ENCODE measurements at places on chromosomes 5 and 9.

- peak; percentile 30 for DNase-seq
Observed at GRCh38 chr5:3326841-3327232, 268.8 kb upstream of the IRX1 start.

DNA sequence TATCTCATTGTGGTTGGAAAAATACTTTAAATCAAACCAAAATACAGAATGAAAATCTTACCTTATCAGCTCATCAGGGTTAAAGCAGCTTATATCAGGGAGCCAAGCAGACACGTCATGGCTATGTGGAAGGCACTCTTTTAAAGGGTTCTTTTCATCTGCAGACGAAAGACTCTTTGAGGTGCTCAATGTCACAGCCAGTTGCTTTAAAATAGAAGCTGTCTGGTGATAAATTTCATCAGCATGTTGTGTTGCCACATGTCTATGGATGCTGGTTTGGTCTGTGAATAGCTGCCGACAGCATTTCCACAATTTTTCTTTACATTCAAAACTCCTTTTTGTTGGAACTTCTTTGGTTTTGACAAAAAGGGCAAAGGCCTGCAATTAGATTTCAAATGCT, 7.5 kb downstream of the TSTD2 start:
- DNase-seq, result no peak

DNA sequence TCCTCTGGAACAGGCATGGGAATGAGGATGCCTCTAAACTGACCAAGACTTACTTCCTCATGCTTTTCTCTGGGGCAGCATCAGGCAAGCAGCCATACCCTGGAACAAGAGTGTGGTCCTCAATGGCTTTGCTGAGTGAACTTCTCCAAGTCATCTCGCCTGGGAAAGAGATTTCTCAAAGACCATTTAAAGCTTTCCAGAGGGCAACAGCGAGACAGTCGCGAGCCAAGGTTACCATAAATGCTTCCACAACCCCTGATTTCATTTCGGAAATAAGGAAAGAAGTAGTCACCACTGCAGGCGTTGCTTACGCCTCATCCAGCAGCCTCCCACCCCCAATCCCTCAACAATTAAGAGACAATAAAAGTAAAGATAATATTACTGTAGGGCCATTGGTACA, 1.1 kb upstream of the SNCAIP start:
- DNase-seq, result peak; percentile 44

DNA sequence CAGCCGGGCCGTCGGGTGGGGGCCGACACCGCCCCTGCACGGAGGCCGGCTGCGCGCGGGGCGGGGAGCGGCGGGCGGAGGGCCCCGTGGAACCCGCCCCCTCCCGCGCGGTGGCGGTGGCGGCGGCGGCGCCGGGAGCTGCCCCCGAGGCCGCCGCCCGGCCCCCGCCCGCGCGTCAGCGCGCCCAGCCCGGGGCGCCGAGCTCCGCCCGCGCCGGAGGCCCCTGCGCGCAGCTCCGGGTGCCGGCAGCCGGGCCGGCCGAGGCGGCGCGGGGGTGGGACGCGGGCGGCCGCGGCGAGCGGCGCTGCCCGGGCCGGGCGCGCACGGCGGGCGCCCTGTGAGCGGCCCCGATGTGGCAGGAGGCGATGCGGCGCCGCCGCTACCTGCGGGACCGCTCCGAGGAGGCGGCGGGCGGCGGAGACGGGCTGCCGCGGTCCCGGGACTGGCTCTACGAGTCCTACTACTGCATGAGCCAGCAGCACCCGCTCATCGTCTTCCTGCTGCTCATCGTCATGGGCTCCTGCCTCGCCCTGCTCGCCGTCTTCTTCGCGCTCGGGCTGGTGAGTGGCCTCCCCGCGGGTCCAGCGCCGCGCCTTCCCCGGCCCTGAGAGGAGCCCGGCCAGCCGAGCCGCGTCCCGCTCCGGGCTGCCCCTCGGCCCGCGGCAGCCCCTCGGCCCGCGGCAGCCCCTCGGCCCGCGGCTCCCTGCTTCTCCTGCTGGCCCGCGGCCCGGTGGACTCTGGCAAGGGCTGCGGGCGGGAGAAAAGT, at the start of gene ADCY2:
Gene ADCY2 (plus strand): TSS at position 192 of the 766 bp plus-strand sequence. CDS start 159 bp downstream, at position 351.
- DNase-seq, result peak; percentile 47

DNA sequence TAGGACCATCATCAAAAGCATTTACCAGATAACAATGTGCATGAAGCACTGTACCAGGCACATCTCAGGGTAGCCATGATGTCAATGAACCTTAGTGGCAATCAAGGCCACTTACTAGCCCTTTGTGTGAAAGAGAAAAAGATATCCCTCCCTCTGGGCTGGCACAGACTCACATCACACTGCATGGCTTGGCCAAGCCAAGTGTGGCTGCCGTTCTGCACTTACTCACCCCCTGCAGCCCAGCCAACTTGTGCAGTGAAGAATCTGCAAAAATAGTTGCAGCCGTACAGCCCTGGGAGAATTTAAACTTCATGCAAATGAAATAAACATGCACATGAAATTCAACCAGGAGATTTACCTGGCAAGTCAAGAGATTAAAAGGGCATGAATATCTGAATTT, 333.5 kb downstream of the DEPDC1B start:
- DNase-seq, result peak; percentile 62

GRCh38 chr5:180082633-180083420, 11.3 kb upstream of the RNF130 start:
- DNase-seq, result no peak

- DNase-seq, result no peak
Observed at GRCh38 chr9:107239474-107239873, 43.6 kb upstream of the RAD23B start.

GRCh38 chr5:52356311-52356918, 431.3 kb upstream of the ITGA1 start:
- DNase-seq, result no peak

DNA sequence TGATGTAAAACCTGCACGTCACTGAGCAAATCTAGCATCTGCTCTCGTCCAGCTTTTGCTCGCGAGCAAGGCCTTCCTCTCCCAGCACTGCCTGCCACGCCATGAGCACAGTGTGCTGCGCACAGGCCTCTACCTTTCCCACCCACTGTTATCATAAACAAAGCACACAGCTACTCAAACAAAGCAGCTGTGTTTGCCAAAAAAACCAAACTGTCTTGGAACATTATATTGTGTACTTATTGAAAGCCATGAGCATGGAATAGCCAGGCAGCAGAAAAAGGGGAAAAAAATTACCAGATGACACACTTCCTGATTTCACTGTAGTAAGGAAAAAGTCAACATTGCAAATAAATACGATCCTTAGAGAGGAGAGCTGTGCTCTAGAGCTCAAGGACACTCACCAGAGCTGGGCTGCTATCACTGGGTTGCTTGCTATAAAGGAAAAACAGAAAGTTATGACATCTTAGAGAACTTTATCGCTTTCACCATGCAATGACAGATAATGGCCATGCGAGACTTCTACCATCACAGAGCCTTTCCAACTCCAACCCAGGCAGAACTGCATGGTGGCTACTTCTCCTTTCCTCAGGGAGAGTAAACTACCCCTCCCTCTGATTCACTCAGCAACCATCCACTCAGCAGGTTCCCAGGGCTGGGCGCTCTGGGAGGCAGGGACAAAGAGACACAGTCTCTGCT, 69.6 kb downstream of the EPB41L4B start:
- DNase-seq, result no peak

DNA sequence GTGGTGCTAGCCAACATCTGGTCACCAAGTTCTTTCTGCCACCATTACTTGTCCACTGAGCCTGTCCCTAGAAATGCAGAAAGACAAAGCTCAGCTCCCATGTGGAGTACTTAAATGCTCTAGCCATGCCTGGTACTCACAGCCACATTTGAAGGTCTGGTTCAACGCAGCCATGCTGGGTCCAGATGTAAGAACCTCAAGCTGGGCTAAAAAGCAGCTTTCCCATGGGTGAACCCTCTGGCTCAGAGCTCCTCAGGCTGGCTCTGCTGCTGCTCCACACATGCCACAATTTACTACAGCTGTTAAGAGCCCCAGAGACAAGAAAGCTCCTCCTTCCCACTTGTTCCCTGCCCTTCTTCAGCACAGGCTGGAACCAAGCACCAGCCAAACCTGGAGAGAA, 97.1 kb upstream of the LRRTM2 start:
- DNase-seq, result no peak

DNA sequence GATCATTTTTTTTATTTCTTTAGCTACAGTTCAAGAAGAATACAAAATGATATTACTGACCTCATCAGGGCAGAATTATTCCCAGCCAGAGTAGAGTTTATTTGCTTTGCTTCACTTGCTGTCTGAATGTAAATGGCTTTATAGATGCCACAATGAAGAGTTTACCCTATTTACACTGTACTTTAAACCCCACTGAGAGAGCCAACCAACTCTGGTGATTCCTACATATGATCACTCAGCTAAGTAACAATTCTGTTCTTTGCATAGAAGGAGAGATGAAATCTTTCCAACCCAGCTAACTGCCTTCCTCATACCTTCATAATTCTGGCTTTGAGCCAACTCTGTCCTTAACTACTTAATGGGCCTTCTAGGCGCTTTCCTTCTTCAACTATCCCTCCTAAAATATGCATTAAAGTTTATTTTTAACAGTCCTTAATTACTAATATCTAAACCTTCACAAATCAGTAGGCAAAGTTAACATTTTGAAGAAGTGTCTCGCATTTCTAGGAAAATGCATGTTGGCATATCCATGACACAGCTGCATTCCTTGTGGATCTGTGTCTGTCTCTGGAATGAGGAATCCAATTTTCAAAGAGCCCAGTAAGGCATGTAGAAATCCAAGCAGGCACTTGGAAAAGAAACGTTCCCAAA, 284.8 kb upstream of the GRAMD2B start:
- DNase-seq, result no peak

GRCh38 chr9:89622933-89623861, 18.4 kb downstream of the GADD45G start:
- DNase-seq, result no peak

DNA sequence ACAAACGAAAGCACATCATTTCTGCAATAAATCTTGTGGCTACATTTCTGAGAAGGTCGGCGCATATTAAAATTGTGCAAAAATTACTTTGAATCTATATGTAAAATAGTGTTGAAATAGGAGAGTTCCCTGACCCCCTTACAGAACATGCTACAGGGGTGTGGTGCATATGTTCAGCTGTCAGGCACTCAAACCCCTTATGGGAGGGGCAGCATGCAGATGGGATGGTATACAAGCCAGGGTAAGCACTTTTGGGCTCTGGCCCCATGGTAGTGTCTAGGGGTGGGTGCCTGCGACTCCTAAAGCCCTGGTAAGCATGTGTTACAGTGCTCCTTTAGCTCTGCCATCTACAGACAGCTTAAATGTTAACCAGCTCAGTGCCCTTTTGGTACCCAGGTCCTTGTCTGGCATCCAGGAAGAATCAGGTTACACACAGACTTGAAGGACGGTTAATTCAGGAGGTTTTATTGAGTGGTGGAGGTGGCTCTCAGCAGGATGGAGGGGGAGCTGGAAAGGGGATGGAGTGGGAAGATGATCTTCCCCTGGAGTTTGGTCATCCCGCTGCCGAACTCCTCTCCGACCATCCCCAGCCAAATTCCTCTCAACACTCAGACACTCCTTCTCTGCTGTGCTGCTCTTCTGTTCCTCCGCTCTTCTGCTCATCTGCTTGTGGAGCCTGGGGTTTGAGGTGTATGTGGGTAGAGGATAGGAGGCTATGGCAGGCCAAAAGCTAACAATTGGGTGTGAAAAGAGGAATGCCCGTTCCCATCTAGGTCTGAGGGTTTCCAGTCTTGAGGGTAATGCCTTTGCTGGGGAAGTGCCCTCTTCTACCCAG, 84.6 kb upstream of the RASEF start:
- DNase-seq, result no peak

DNA sequence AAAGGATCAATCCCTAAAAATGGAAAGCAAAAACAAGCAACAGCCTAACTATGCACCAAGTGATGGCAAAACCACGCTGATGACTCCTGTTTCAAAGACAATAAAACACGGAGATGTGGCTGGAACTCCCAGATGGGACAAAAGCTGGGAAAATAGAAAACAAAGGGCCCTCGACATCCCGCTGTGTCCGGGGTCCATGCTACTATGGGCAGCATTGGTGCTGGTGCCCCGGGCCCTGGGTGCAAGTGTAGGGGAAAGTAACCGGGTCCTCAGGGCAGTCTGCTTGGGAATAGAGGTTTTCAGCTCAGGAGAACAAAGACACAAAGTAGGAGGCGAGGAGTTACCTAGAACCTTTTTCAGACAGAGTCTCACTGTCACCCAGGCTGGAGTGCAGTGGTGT, 46.1 kb downstream of the MRPL36 start:
- peak; percentile 39 for DNase-seq

DNA sequence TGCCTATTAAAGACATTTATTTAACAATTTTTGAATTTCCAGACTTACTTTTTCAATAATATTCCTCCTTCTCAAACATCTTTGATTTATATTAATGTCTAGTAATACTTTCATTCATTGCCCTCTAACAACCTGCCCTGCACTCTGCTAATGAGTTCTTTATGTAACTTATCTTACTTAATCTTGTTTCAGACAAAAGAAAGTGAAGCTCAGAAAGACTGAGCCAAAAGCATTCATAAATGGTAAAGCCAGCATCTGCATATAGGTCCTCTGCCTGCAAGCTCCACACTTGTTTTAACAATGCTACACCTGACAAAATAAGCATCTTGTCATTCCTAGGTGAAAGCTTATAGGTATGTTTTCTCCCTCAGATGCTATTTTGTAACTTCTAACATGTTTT, 2.4 kb upstream of the TNPO1 start:
- no peak for DNase-seq

DNA sequence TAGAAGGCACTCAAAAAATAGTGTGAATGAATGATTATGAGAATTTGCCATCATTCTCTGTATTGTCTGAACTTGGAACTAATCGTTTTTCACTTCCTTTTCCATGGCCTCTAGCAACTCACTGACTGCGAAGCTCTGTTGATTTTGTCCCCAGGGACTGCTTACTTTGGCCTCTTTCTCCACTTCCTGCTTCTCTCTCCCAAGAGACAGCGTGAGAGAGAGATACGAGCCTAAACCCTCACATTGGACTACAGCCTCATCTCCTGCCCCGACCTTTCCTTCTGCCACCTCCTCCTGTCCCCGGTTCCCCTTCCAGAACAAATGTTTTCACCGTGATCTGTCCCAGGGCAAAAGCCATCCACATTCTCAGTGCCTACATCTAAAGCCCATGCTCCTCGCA, 300.8 kb upstream of the PANK3 start:
- no peak for DNase-seq

DNA sequence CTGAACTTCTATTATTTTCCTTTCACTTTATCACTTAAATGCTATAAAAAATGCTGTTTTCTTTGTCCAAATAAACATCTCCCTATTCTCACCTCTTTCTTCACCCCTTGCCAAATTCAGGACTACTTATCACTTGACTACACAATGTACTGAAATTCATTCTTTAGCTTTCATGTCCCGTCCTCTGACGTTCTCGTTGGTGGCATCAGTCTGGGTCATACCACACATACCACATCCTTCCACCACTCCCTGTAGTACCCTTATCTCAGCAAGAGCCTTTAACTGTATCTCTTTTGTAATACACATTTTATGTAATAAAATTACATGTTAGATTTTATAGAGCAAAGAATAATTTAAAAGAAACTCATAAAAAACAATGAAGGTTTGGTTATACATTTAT, 231.1 kb upstream of the PAPPA start:
- DNase-seq, result no peak

- no peak for DNase-seq
Observed at GRCh38 chr5:103800741-103801495, 238.3 kb upstream of the NUDT12 start.

Data from aorta (tissue), 5 donors.